ENCODE measurements at places on chromosomes 6 and 20. TPM values are rescaled to one million over a fixed set of nuclear protein-coding genes. Genes with fewer than 3 reads are reported as not detected.

TLDC2 gene
- total RNA-seq, result under 0.01 TPM

- DNase-seq, result no peak
Observed at GRCh38 chr20:45780159-45780558, 11.5 kb downstream of the WFDC3 start.

GRCh38 chr6:71157345-71157744, 131.3 kb upstream of the OGFRL1 start:
- DNase-seq, result no peak

- DNase-seq, result peak; percentile 79
Observed at GRCh38 chr6:31834367-31835250, 7.1 kb downstream of the HSPA1B start.

- peak; percentile 49 for DNase-seq
Observed at GRCh38 chr20:62642051-62642665, at the start of gene SLCO4A1. Gene SLCO4A1, plus strand, starts transcription at chr20:62642503. Its CDS starts 13,952 bp downstream, at chr20:62656455.

PGBD1 gene
- 5.6 TPM for total RNA-seq

GRCh38 chr6:158519300-158519699, 40.6 kb upstream of the TMEM181 start:
- DNase-seq, result no peak

- no peak for DNase-seq
Observed at GRCh38 chr6:151757506-151757955, 50.0 kb upstream of the ESR1 start.

GRCh38 chr20:24149881-24150307, 161.3 kb upstream of the GGTLC1 start:
- DNase-seq, result no peak

- DNase-seq, result no peak
Observed at GRCh38 chr20:25304025-25304549, 56.2 kb downstream of the PYGB start.

GRCh38 chr6:5055118-5055517, 30.0 kb upstream of the PPP1R3G start:
- DNase-seq, result no peak

LHFPL5 gene
- total RNA-seq, result not detected

DNA sequence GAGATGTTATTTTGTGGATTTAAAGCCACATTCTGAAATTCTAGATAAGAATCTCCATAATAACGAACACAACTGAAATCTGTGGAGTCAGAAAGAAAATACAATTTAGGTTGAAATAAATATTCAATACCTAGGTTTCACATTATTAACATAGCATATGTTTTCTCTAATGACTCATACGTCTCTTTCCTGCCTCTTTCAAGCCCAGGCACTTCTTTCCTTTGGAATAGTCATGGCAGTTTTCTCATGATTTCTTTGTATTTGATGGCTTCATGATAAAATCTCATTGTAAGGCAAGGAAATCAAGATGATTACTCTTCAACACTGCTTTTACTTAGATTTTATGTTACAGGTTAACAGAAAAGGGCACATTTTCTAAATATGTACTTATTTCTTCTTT, 803.7 kb downstream of the PHF3 start:
- no peak for DNase-seq

DNA sequence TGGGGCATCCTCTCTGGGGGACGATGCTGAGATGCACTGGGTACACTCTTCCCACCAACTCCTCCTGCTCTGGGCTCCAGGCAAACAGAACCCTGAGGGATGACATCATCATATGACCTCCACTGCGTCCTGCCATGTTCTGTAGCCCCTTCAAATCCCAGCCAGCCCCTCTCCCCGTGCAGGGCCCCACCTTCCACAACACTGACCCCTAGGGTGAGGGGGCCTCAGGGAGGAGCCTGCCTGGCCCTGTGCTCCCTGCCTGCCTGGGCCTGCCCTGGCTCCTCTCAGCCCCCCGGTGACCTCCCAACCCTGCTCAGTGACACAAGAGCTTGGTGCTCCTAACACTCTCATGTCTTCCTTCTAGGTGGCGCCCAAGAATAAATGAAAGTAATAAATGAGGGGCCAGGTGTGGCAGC, 9.6 kb upstream of the SPDEF start:
- DNase-seq, result no peak

DNA sequence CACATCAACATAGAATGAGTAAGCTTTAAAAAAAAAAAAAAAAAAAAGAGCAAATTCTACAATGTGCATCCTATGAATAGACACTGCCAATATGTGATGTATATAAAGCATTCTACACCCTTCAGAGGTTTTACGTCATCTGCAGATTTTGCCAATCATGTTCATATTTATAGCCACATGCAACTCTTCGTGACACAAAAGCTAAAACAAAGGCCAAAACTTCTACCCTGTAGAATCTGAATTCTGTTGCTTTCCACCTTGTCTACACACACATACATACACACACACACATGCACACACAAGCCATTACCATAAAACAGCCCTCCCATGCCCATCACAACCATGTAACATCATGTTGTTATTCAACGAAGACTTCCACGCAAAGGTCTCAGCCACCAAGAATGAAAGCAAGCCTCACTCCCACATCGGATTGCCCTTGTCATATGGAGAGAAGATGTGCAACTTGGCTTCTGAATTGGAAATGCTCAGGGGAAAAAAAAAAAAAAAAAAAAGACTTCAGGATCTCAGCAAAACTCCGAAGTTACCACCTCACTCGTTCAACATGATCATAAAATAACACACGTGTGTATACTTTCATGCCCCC, 479.4 kb upstream of the JARID2 start:
- no peak for DNase-seq

LEMD2 gene
- 51.9 TPM for total RNA-seq

GRCh38 chr6:109309917-109310316, 72.3 kb downstream of the CD164 start:
- DNase-seq, result no peak

- DNase-seq, result no peak
Observed at GRCh38 chr20:45467861-45468260, 1.7 kb upstream of the WFDC2 start.

HLA-DQB1 gene
- total RNA-seq, result not detected

GRCh38 chr20:63693733-63694583, 2.5 kb upstream of the TNFRSF6B start:
- no peak for DNase-seq

- DNase-seq, result no peak
Observed at GRCh38 chr20:57797401-57797800, 87.6 kb upstream of the PMEPA1 start.

DNA sequence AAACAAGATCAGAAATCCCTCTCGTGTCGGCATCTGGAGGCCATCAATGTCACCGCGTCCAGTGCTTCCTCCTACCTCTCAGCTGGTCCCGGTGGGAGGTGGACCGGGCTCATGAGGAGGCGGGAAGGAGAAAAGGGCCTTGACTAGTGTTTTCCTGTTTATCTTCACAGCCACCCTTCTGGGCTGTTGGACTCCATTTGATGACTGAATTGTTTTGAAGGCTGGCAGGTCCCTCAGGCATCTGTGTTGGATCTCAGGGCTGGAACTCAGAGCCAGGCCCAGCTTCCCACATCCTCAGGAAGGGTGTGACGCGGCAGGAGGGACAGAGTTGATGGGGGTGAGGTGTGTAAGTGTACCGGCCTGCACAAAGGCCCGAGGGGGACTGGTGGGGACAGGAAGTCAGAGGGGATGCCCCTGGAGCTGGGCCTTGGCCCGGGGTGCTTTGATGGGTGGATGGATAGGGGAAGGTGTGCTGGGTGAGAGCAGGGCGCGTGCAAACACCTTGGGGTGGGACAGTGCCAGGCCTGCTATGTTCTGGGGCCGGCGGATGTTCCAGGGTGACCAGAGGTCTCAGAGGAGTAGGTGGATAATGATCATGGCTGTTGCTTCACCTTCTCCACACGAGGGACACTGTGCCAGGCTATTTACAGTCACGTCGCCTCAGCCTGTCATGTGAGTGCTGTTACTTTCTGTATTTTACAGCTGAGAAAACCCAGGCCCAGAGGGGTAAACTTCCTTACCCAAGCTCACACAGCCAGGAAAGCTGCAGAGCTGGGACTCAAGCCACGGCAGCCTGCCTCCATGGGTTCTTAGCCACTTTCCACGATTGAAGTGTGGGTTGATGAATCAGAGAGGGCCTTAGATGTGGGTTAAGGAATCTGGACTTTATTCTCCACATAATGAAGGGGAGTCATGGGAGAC, 17.9 kb upstream of the CHMP4B start:
- peak; percentile 77 for DNase-seq

- no peak for DNase-seq
Observed at GRCh38 chr6:43520097-43520496, 3.2 kb downstream of the POLR1C start.

BPIFA1 gene
- not detected for total RNA-seq

GRCh38 chr6:52533491-52533890, 43.4 kb downstream of the TRAM2 start:
- DNase-seq, result no peak

RFX6 gene
- not detected for total RNA-seq

- DNase-seq, result no peak
Observed at GRCh38 chr6:85261271-85261670, 188.6 kb upstream of the NT5E start.

DNA sequence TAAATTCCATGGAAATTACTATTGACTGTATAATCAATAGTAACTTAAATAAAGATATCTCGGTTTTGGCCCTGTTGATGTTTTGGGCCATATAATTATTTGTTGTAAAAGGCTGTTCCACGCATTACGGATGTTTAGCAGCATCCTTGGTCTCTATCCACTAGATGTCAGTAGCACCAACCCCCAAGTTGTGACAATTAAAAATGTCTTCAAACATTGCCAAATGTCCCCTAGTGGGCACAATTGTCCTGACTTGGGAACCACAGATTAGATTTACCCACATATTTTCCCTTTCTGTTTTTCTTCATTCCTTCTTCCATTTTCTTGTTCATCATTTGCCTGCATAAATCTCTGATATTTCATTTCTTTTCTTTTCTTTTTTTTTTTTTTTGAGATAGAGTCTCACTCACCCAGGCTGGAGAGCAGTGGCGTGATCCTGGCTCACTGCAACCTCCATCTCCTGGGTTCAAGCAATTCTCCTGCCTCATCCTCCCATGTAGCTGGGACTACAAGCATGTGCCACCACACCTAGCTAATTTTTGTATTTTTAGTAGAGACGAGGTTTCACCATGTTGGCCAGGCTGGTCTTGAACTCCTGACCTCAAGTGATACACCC, 13.6 kb upstream of the WFDC8 start:
- DNase-seq, result peak; percentile 19

RSPO3 gene
- 15.4 TPM for total RNA-seq

GRCh38 chr6:155378724-155379123, 64.4 kb upstream of the TFB1M start:
- DNase-seq, result no peak

C20orf144 gene
- under 0.01 TPM for total RNA-seq

GRCh38 chr6:14826456-14826855, 419.4 kb upstream of the JARID2 start:
- no peak for DNase-seq

DNA sequence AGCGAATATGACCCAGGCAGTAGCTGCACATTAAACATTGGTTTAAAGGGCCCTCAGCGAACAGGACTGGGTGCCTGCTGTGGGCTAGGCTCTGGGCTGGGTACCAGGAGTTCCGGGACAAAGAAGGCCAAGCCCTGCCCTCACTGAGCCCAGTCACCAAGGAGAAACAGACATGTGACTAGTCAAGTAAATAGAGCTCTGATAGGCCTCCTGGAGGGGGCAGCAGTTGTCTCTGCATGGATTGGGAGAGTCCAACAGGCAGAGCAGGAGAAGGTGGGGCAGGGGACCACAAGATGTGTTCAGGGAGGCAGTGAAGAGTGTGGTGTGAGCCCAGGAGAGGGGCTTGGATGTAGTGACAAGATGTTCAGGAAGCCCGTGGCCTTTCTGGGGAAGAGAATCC, 3.1 kb downstream of the HM13 start:
- peak; percentile 61 for DNase-seq

DNA sequence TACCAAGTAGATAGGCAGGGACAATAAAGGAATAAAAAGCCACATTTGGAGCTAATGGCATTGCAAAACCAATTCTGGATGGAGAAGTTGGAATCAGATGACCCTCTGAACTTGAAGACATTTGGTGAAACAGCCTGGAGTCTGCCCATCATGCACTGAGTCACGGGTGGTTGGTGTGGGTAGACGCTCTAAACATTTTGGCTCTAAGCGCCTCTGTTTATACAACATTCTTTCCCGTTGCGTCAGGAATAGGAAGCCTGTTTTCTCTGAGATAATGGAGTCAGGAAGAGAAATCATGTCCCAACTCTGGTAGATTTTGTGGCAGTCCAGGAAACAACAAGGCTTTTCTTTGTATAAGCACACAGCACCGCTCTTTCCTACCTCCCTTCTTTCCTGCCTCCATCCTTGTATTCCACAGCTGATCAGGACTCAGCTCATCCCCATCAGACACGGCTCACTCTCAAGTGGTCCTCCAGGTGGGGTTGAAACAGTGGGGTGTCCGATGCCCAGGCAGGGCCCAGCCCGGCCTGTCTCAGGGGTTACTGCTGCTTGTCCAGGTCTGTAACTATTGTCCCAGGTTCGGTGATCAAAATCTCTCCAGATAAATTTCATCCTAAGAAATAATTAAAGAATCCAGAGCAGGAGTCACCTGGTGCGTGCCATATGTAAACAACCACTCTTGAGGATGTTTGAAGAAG, 12.1 kb upstream of the RAMACL start:
- DNase-seq, result peak; percentile 96

DNA sequence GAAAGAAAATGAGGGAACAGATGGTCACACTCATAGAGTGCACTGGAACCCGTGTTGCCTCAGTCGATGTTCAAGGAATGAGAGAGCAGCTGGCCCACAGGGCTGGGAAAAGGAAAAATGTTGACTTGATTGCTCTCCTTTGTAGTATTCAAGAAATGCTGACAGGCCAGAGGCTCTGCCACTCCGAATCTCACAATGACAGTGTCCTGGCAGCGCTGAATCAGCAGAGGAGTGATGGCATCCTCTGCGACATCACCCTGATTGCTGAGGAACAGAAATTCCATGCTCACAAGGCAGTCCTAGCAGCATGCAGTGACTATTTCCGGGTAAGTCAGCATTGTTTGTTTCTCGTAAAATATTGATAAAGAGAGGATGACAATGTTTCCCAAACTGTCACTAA, 51.3 kb downstream of the KLHL32 start:
- DNase-seq, result no peak

TCEA2 gene
- total RNA-seq, result 25.2 TPM

DNA sequence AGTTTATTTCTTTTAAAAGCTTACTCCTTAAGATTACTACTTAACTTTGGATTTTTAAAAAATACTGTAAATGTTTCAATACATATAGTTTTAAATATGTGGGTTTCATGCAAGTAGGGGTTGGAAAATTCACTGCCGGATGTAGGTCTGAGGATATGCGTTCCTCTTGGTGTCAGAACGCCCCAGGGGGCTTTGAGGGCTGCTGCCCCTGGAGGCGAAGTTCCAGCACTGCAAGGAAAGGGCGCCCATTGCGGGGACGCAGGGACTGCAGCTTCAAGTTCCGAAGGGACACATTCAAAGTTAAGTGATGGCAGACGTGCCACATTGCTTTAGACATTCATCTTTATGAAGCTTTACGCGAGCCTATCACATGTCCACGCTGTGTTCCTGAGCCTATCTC, 152.9 kb downstream of the SOD2 start:
- DNase-seq, result no peak
